IMR-90 (cell line): ENCODE measurements at places on chromosomes 7 and 10. TPM values are rescaled to one million over a fixed set of nuclear protein-coding genes. Genes with fewer than 3 reads are reported as not detected.
A peak's percentile ranks its signal among the peaks of the same experiment; 100 is the strongest.

DNA sequence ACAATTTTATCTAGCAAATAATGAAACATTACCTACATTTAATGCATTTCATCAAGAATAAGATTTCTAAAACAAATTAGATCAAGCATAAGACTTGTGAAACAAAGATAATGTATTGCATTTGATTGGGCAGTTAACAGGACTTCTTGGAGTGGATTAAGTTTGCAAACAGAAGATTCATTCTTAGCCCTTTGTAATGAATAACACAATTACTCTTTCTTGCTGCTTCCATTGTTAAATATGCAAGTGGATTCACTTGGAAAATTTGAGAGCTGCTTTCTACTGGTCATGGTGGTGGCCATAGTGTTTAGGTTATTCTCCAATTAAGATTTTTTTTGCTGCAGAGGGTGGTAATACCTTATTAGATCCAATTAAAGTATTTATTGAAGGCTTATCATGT is 6.0 kb downstream of the PPP1R9A start:
- no peak for DNase-seq

- DNase-seq = peak; percentile 16
These were observed 4.4 kb upstream of the LRRN3 start for GRCh38 chr7:111086532-111086931.

DNA sequence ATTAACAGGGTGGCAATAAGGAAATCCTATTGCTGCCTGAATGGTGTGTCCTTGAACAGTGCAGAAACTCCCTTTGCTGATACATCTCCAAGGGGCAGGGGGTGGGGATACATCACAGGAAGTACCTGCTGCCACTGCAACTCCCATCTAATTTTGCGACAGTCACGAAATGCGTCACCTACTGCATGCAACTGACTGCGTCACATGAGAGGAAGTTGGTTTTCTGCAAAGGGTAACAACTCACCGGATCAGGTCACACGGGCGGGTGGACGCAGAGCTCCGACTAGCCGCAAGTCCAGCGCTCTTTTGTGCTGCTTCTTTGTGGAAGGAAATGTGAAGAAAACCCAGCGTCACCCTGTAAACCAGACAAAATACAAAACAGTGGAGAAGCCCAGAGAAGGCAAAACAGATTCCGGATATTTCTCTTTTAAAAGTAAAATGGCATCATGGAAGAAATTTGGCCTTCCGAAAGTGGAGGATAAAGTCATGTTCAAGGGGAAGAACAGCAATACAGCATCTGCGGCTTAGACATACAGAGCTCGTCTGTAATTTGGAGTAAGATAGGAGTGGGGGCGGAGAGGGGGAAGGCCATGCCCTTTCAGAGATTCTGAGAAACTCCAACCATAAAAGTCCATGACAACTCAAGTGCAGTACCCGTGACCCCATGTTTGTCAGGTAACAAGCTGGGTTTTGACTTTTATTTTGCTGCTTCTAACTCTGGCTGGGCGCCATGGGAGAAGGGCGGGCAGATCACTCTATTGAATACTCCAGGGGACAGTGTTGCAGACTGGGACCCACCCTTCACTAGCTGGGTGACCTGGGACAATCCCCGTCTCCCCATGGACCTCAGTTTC is 32.3 kb upstream of the PLEKHS1 start:
- DNase-seq = no peak

DNA sequence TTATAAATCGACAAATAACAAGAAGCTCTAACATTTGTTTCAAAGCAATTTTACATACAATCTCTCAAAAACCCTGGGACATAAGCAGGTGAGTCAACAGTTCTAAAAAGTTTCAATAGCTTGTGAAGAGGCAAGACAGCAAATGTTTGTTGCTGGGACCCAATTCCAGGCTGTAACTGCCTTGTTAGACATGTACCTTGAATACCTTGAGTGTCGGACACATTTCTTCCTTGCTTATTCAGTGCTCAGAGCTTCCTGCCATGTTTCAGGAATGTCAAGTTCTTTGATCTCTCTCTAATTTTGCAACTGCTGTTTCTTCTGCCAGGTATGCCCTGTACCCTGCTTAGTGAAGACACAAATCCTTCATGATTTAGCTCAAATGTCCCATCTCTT is 5.1 kb downstream of the CH25H start:
- DNase-seq = no peak

- no peak for DNase-seq
These were observed 221.5 kb upstream of the FOXK1 start for GRCh38 chr7:4460597-4460996.

GRCh38 chr7:112362731-112363131 is 87.5 kb upstream of the IFRD1 start:
- DNase-seq = no peak

- DNase-seq = no peak
These were observed 265.9 kb downstream of the GLRX3 start for GRCh38 chr10:130401860-130402765.

DNA sequence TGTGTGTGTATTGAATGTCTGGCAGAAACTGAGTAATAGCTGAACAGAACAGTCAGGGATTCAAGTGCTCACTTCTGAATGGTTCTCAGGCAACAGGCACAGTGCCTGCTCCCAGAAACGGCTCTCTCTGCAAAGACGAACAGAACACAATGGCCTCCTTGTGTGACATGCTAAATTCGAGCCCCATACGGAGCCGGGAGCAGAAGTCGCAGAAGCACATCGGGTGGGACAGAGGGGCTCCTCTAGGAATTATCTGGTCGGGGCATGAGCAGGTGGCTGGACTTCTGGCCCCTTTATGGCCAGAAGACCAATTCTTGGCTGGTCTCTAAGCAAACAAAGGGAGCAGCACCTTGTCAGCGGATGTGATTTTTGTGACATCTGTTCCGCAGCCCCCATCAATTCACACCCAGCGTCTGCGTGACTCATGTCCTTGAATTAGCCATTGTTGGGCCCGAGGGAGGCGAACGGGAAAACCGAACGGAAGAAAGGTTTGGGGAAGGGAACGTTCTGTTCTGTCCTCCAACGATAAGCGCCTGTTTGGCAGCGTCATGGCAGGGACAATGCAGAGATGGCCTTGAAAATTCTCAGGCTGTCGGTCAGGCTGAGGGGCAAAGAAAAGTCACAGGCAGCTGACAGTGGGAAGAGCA is 47.3 kb upstream of the NPTX2 start:
- no peak for DNase-seq

- no peak for DNase-seq
These were observed 84.8 kb upstream of the ASAH2 start for GRCh38 chr10:50336140-50336539.

GRCh38 chr7:155194382-155195140 is 103.1 kb upstream of the INSIG1 start:
- DNase-seq = no peak

- DNase-seq = no peak
These were observed 625.3 kb downstream of the CNTNAP2 start for GRCh38 chr7:146741911-146742310.

DNA sequence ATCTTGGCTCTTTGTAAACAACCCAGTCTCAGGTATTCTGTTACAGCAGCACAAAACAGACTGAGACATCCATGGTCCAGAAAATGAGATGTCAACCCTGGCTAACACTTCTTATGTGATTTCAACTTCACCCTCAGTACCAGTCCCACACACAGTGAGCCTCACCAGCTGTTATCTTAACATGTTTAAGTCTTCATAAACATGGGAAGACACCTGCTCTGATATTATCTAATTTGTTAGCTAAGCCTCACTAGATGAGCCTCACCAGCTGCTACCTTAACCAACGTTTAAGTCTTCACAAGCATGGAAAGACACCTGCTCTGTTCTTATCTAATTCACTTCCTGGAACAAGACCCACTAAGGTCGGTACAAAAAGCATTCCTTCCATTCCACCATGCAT is 130.8 kb downstream of the CALN1 start:
- DNase-seq = no peak

DNA sequence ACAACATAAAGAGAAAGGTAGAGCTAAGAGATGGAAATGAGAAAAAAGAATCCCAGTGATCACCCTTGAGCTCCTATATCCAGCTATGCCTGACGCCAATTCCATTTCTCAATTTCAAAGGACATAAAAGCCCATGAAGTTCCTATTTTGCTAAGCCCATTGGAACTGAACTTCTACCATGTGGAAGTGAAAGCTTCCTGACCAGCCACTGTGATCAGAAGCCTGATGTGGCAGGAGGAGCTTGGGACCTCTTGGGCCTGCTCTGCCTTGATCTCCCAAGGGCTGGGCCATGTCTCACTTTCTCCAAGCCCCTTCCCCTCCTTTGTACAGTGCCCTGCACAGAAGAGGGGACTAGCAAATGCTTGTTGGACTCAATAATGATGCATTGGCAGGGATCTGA is 52.7 kb downstream of the PRLHR start:
- no peak for DNase-seq

DNA sequence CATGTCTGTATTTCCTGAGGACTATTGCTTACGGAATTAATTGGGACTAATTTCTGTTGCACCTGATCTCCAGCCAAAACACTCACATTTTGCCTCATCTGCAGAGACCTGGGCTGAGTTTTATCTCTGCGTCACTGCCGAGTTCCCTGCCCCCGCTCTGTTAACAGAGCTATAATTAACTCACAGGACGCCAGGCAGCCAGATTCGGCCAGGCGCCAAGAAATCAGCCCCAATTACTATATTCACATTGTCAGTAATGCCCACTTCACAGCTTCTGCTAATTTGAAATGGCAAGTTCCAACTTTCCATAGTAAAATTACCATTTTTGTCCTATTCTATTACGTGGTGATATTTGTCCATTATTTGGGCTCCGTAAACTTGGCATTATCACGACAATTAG is 130.5 kb downstream of the CUX1 start:
- DNase-seq = no peak

GRCh38 chr10:49512121-49512809 is 26.7 kb downstream of the ERCC6 start:
- peak; percentile 43 for DNase-seq

GRCh38 chr7:22251281-22251680 is 105.7 kb downstream of the RAPGEF5 start:
- no peak for DNase-seq

DNA sequence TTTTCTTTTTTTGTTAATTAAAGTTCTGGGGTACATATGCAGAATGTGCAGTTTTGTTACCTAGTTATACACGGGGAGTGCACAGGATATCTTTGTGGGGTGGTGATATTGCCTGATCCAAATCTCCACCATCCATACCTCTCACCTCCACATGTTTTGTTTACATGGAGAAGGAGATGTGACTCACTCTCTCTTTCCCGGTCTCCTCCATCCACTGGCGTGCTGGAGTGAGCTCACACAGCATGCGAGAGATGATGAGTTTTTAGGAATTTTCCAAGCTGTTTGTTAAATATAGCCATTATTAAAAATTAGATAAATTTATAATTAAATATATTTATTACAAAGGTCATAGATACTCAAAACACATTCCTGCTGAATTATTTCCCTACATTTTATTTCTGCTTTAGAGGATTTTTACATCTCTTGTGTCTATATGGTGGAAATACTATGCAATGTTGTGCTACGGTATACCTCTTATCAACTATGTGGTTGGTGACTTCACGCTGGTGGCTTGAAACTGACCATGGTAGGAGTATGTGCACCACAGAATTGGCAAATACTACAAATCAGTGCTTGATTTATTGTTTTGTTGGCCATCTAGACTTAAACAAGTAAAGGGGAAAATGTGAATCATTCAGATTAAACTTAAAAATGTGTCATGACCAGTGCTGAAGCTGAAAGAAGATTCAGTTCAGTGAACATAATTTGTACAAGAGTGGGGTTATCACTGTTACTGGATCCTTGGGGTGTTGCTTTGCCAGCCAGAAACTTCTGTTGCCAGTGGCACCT is 107.9 kb upstream of the FAM180A start:
- DNase-seq = peak; percentile 69

DNA sequence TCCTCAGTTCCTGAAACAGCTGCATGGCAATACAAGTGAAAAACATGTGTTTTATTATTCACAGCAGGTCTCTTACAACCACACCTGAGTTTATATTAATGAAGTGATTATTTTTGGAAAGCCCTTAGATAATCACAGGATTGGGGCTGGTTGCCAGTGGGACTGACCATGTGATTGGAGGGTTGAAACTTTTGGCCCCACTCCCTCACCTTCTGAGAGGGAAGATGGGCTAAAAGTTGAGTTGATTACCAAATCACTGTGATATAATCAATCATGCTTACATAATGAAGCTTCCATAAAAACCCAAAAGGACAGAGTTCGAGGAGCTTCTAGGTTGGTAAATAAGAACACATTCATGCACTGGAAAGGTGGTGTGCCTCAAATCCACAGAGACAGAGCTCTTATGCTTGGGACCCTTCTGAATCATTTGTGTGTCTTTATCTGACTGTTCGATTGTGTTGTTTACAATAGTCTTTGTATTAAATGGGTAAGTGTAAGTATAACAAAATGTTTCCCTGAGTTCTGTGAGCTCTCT is 393.9 kb downstream of the RPS24 start:
- no peak for DNase-seq

- DNase-seq = no peak
These were observed 31.9 kb upstream of the KAT6B start for GRCh38 chr10:74794531-74794930.

DNA sequence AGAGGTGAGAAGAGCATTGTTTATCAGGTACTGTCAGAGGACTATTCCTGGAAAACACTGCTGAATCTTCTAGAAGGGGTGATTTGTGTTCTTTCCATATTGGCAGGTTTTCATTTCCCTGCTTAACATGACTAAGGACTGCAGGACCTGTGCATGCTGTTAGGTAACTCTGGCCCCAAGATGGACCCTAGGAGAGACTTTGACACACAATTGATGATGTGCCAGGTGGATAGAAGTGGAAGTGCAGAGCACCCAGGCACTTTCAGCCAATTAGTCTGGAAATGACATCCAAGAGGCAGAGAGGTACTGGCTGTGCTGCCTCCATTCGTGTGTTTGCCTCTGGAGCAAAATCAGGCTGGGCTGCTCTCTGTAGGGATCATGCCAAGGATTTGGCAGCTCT is 496.3 kb upstream of the GALNT17 start:
- DNase-seq = no peak

Gene CTAGE6
- under 0.01 and 0.18 TPM in 2 replicates for total RNA-seq

Gene LIPF
- total RNA-seq = not detected in 2 replicates

Gene MET
- total RNA-seq = 68.0 and 84.6 TPM in 2 replicates

Gene CDC14C
- under 0.01 TPM in 2 replicates for total RNA-seq

Gene ERVW-1
- total RNA-seq = not detected in 2 replicates

Gene AP4M1
- total RNA-seq = 18.6 and 21.1 TPM in 2 replicates

Gene MLXIPL
- not detected in 2 replicates for total RNA-seq

Gene IL2RA
- total RNA-seq = not detected in 2 replicates

Gene AS3MT
- total RNA-seq = 3.6 and 7.5 TPM in 2 replicates

Gene CALHM3
- total RNA-seq = not detected in 2 replicates

Gene PNLIPRP2
- total RNA-seq = not detected in 2 replicates

Gene MMD2
- total RNA-seq = not detected in 2 replicates
